Spinal cord (tissue), 10 donors: ENCODE measurements at places on chromosomes 5 and 9. TPM values are rescaled to one million over a fixed set of nuclear protein-coding genes. Genes with fewer than 3 reads are reported as not detected.

Gene PPP6C
- 41.5 TPM for total RNA-seq

Gene MSX2
- total RNA-seq, result 4.8 TPM

Gene SPINK5
- total RNA-seq, result 0.10 TPM

Gene TAF11L5
- not detected for total RNA-seq

Gene DMRT3
- total RNA-seq, result 0.72 TPM

Gene EQTN
- total RNA-seq, result 1.9 TPM

Gene FAM53C
- total RNA-seq, result 26.2 TPM
